ENCODE measurements at places on chromosomes 5 and 9. TPM values are rescaled to one million over a fixed set of nuclear protein-coding genes. Genes with fewer than 3 reads are reported as not detected.

The REEP5 gene
- 76.7 TPM for total RNA-seq

The FAM200C gene
- total RNA-seq, result 2.3 TPM

The RUFY1 gene
- 44.0 TPM for total RNA-seq

The NIPAL4 gene
- total RNA-seq, result not detected

The GARIN3 gene
- not detected for total RNA-seq

The LCN9 gene
- not detected for total RNA-seq

The ACTBL2 gene
- total RNA-seq, result not detected

The PTPDC1 gene
- total RNA-seq, result 5.4 TPM

The SLC6A3 gene
- total RNA-seq, result not detected

The GOLPH3 gene
- 130 TPM for total RNA-seq

The PSD2 gene
- 0.05 TPM for total RNA-seq

The PNPLA7 gene
- 6.1 TPM for total RNA-seq

The TEX53 gene
- total RNA-seq, result not detected

The DNAH5 gene
- 0.11 TPM for total RNA-seq

The TPD52L3 gene
- total RNA-seq, result not detected

The SPATA6L gene
- 6.8 TPM for total RNA-seq

The PCDHA12 gene
- not detected for total RNA-seq

The SPATA31D4 gene
- total RNA-seq, result not detected

The PALM2AKAP2 gene
- 0.69 TPM for total RNA-seq

The HEXB gene
- total RNA-seq, result 197 TPM

The IER5L gene
- total RNA-seq, result 9.1 TPM

The IL5 gene
- total RNA-seq, result not detected

The FKTN gene
- total RNA-seq, result 12.3 TPM

The GDA gene
- 22.2 TPM for total RNA-seq

The MELK gene
- 11.9 TPM for total RNA-seq

The CCNB1 gene
- total RNA-seq, result 43.1 TPM

The AOPEP gene
- 38.4 TPM for total RNA-seq

The MLLT3 gene
- 65.2 TPM for total RNA-seq

The VCP gene
- total RNA-seq, result 176 TPM

The NRARP gene
- 120 TPM for total RNA-seq

The EFNA5 gene
- 9.7 TPM for total RNA-seq

The IFNA13 gene
- not detected for total RNA-seq

The NREP gene
- 16.6 TPM for total RNA-seq

The BICD2 gene
- 9.8 TPM for total RNA-seq

The C8G gene
- total RNA-seq, result 11.9 TPM

The EDIL3 gene
- 23.6 TPM for total RNA-seq

The WDR55 gene
- 47.8 TPM for total RNA-seq

The EQTN gene
- 1.0 TPM for total RNA-seq

The WNT8A gene
- not detected for total RNA-seq

The CTNND2 gene
- 1.1 TPM for total RNA-seq

The PRKAA1 gene
- 118 TPM for total RNA-seq

The GFI1B gene
- 1.1 TPM for total RNA-seq

Measured in colonic mucosa (tissue), 4 donors.